ENCODE measurements at places on chromosomes 13 and 19.
A peak's percentile ranks its signal among the peaks of the same experiment; 100 is the strongest.

DNA sequence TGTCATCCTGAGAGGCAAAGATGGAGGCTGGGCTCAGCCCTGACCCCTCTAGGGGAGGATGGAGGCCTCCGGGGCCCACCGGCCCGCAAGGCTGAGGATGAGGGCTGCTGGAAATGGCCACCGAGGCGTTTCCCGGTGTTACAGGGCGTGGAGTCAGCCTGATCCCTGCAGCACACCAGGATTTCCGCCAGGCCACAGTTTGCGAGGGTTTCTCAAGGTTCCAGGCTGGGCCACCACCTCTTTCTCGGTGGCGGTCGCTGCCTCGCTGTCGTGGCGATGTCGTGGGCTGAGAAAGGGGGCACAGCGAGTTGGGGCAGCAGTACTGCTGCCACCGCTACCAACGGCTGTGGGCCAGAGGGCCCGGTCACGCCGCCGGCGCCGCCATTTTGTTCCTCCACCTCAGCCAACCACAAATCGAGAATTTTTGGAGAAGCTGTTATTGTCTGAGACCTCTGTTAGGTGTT is at the start of gene CSNK1A1L:
CSNK1A1L (minus strand) TSS at position 414 of the 464 bp plus-strand sequence; CDS start at position 6, 408 bp downstream.
- DNase-seq = no peak

- no peak for DNase-seq
Measured at GRCh38 chr13:68026077-68026476, 795.9 kb upstream of the PCDH9 start.

GRCh38 chr19:4568886-4569285 is 9.4 kb upstream of the SEMA6B start:
- no peak for DNase-seq

- DNase-seq = no peak
Measured at GRCh38 chr19:55578761-55579747, 1.6 kb downstream of the ZNF579 start.

- no peak for DNase-seq
Measured at GRCh38 chr13:80173224-80173623, 167.7 kb downstream of the SPRY2 start.

DNA sequence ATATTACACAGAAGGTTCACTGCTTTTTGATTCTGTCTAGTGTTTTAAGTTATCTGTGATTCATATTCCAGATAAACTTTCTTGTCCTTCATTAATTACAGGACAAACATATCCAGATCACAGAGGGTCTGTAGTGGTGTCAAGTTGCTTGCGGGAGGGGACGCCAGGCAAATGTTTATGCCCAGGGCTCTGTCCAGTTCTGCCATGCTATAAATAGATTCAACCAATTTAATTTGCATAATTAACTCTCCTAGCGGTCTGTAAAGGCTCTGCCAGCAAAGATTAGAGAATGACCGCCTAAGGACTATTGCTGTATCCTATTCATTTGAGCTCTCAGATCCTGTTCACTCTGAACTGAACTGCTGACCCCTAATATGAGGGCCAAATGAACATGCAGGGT is 59.7 kb upstream of the TRPC4 start:
- no peak for DNase-seq

- DNase-seq = no peak
Measured at GRCh38 chr19:43522929-43523328, 4.1 kb downstream of the ETHE1 start.

DNA sequence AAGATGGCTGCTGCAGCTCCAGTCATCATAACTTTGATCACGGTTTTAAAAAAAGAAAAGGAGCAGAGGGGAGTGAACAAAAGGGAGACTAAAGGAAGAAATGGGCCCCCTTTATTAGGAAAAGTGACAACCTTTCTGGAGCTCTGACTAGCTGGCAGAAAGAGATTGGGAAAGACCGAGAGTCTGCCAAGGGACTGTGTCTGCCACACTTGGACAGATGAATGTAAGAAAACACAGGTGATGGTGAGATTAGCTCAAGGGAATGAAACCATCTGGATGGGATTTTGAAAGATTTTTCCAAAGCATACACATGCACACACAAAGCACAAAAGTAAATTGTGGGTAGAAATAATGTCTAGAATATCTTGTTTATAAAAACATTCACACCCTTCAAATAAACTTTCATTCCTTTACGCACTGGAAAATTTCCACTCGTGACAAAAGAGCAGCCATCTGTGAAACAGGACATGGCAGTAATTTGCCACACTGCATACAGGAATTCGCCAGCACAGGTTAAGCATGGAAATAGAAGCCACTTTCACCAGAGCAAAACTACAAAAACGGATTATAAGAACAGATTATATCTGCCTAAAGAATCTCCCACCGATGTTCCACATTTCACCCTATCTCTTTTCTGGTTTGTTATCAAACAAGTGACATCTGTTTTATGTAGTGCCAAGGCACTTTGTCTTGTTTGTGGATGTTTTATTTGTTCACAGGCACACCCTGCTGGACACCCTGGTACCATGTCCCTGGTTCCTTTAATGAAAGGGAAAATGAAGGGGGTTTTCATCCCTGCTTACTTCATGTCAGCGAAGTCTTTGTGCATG is 819.5 kb downstream of the DIAPH3 start:
- no peak for DNase-seq

GRCh38 chr19:58429745-58430144 is 10.2 kb downstream of the ZNF132 start:
- no peak for DNase-seq

DNA sequence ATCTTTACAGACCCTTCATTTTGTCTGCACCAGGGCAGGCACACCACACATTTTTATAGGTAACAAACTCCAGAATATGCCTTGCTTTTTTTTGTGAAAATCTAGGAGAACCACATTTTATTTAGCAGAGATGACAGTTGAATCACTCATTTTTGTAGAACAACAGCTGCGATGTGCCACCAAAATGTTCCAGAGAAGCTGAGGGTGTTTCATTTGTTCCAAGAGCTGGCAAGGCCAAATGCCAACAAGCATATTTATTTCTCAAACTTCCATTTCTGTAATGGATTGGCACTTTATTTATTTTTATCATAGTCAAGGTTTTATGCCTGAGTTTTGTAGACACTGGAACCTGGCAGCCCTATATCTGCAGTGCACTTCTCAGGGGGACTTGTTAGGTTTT is 10.4 kb downstream of the OLFM4 start:
- no peak for DNase-seq

- DNase-seq = peak; percentile 26
Measured at GRCh38 chr19:42323852-42324654, 1.4 kb upstream of the MEGF8 start.

DNA sequence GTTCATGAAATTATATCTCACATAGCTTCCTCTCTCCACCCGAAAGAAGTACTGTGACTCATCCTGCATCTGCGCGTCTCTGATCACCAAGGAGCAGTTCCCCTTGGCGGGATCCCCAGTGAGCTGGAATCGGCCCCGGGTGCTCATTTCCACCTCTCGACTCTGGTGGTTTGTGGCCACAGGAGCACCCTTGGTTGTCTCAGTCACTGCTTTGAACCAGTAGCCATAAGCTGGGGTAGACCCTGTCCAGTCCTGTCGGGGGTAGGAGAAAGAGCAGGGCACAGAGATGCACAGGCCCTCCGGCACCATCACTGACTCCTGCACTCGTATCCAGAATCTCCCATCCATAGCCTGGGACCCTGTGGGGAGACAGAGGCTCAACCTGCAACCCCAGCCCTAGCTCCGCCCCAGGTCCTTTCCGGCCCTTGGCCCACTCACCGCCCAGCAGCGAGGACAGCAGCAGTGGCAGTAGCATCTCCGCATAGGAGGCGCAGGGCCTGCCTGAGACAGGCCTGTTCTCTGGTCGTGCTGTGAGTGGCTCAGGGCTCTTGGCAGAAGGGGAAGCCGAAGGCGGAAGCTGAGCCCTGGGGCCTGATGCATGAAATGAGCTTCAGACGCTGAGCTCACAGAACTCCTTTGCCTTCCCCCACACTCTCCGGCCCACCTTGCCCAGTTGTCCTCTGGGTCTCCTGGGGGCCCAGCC is at the start of gene SIGLEC10:
SIGLEC10 (minus strand) TSS at position 536 of the 703 bp plus-strand sequence; CDS start at position 475, 61 bp downstream.
- DNase-seq = peak; percentile 28

Data from EL (cell line).